Endothelial cell of umbilical vein (primary cell): ENCODE measurements at places on chromosomes 3 and 15. TPM values are rescaled to one million over a fixed set of nuclear protein-coding genes. Genes with fewer than 3 reads are reported as not detected.
A peak's percentile ranks its signal among the peaks of the same experiment; 100 is the strongest.

DNA sequence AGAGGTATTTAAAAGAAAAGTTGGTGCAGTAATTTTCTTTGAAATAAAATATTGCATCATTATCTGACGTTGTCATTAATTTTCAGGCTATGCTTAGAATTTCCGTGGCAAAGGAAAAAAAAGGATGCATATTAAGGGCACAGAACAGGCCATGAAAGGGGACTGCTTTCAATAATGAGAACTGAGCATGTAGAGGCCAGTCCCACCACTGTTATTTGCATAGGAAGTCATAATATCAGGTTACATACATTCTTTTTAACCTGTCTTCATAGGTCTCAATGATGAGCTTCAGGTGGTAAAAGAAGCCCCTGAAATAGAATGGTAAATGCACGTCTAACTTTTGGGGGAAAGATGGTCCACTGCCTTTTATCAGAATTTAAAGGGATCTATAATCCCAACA is 272.1 kb upstream of the ALCAM start:
- no peak for DNase-seq

FAN1 gene
- 11.7 and 12.0 TPM in 2 replicates for total RNA-seq

GRCh38 chr15:70356919-70357318 is 259.2 kb upstream of the TLE3 start:
- no peak for DNase-seq

SLCO2A1 gene
- 1.4 and 2.7 TPM in 2 replicates for total RNA-seq

- DNase-seq: no peak
Observed at GRCh38 chr15:50259276-50259675, 6.2 kb downstream of the HDC start.

PAQR9 gene
- total RNA-seq: not detected in 2 replicates

GRCh38 chr3:1117843-1118473 is 25.1 kb downstream of the CNTN6 start:
- DNase-seq: no peak

DNA sequence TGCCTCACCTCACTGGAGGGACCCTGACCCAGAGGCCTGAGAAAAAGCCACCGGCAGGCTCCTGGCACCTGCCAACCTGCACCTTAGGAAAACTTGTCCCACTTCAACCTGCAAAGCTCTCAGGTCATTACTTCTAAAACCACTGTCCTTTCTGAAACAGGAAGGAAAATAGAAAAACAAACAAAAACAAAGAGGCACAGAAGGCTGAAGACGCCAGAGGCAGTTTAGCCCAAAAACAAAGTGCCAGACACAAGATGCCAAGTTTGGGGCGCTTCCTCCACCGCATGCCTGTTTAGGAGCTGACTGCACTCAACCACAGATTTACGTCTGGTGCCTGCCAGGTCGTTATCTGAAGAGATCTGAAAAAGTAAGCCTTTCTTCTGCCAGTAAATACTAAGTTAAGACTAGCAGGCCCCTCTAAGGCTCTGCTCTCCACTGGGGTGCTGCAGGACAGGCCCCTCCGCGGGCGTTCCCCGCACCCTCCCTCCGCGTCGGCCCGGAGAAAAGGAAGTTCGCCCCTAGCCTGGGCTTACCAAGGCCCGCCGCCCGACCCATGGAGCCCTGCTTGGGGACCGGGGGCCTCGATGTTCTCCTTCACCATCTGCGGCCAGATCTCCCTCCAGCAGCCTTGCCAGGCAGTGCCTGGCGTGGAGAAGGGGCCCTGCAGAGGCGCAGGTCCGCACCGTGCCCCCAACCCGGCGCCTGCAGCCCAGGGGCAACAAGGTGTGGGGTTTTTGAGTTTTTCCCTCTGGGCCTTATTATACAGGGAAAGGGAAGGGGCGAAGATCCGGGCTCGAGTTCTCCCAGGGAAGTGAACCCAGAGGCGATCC is 1.3 kb downstream of the GOLGA8A start:
- peak; percentile 6 for DNase-seq
